ENCODE measurements at places on chromosomes 16 and 17. TPM values are rescaled to one million over a fixed set of nuclear protein-coding genes. Genes with fewer than 3 reads are reported as not detected.

GRCh38 chr16:31213877-31214707, at the start of gene TRIM72:
Gene TRIM72 (plus strand): TSS chr16:31214119. CDS start chr16:31214739, 620 bp downstream.
- DNase-seq, result no peak

DNA sequence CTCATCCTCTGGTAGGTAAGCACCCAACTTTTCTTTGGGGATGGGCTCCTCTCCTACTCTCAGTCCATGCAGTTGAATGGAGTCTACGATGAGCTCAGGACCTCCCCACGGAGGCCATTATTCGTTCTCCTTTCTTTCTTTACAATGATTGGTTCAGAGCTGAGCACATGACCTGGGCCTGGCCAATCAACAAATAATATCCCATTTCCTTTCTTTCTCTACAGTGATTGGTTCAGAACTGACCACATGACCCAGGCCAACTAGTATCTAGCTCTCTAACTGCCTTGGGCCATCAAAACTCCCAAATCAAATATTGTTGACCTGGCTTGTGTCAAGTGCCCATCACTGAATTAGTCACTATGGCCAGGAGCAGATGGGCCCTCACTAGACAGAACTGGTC, 129.2 kb downstream of the USP31 start:
- DNase-seq, result no peak

DNA sequence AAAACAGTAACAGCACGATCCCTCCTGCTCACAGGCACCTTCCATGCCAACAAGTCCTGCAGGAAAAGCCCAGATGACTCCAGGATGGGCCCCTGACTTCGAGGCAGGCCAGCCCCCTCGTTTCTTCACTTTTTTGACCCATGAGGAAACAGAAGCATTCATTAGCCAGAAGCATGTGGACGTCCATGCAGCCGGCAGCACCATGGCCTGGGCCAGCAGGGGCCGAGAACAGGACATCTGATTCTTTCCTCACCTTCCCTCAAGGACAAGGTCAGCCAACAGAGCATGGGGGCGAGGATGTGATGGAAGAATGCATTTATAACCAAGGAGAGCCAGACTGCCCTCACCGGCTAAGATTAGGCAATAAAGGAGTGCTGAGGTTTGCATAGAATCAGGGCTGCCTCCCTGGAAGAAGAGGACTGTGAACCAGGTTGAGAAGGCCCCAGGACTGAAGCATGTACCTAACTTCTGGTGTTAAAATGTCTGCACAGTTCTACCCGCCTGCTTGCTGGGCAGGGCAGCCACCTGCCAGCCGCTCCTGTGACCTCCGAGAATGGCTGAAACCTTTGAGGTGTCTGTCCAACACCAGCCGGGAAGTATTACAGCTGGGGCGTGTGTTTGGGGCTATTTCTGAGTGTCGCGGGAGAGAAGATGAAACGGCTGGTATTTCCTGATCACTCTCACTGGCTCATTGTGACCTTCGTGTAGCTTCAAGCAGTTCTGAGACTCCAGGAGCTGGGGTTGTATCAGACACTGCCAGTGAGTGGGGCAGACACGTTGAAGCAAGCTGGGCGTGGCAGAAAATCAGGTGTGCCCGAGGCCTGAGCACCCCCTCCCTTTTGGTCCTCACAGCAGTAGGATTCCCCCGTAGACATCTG, 94.0 kb upstream of the TNRC6C start:
- DNase-seq, result no peak

DNA sequence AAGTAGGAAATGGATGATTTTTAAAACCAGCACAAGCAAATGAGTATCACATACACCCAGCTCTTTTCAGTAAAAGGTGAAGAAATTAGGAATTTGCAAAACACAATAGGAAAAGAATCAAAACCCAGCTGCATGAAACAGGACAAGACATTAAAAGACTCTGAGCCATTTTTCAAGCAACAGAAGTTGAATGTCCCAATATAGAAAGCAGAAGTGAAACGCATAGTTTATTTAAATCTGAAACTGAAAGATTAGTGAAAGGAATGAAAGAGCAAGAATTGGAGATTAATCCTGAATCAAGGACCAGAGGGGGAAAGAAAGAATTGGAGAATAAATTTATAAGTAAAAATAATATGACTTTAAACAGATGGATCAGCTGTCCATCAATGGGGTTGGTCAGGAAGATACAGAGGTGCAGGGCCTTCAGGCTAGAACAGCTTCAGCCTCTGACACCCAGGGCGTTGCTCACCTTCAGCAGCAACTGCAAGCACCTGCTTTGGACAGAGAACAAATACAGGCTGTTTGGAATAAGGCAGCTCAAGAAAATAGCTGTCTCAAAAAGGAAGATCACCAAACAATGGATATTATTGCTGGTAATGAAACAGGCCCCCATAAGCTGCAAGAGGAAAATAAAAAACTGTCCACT, 3.9 kb upstream of the ARHGAP17 start:
- no peak for DNase-seq

DNA sequence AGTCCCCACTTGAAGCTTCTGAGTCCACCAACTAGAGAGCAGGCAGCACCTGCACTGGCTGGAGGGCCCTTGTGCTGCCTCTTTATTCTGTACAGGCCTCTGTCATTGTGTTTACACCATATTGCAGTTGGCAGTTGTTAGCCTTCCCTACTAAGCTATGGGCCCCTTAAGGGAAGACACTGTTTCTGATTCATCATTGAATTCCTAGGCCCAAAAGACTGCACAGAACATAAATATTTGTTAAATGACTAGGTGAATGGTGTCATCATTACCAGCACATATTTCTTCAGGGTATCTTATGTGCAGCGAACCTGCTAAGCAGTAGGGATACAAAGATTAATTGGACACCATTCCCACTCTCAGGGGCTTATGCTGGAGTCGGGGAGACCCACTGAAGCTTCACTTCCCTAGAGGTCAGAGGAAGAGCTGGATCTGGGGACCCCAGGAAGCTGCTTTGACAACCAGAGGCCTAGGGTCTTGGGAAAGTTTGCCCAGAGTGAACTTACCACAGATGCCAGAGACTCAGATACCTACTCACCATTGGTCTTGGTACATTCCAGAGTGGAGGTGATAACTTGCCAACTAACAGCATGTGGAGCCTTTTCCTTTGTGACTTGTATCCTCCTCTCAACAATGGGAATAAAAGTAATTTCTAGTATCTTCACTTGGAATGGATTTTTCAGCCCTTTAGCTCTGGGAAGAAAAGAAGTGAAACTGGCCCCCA, 28.7 kb upstream of the DDX52 start:
- no peak for DNase-seq

DNA sequence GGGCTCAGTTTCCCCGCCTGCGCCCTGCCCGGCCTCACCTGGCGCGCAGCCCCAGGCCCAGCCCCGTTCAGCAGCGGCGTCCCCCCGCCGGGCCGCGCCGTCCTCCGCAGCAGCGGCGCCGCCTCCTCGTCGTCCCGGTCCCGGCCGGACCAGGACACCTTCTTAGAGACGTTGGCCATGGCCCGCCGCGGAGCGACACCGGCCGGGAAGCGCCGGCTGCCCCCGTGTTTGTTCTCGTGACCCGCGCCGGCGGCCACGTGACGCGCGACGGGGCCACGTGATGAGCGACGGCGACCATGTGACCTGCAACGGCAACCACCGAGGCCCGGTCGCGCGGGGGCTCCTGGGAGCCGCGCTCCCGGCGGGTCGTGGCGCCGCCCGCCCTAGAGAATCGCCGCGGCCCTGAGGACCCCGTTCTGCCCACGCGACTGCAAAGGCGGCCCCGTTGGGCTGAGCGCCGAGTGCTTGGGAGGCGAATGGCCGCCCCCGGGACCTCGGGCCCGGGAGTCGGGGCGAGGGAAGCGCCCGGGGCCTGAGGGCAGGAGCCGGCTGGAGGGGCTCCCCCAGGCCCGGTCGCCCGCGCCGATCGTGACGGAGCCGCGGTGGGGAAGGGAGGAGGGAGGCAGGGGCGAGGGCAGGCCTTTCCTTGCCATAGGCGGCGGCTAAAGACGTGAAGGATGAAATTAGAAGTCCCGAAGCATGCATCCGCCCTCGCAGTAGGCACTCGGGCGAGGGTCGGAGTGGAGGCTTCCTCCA, at the start of gene CLCN7:
Gene CLCN7, minus strand, starts transcription at position 233 of the 756 bp plus-strand sequence. Its CDS starts 54 bp downstream, at position 179.
- peak; percentile 76 for DNase-seq

GRCh38 chr17:51261024-51261963, 948 bp downstream of the UTP18 start:
- peak; percentile 6 for DNase-seq

- DNase-seq, result no peak
These were observed 5.8 kb downstream of the SRR start for GRCh38 chr17:2309338-2310154.

GRCh38 chr17:49904893-49905292, 57.0 kb upstream of the TAC4 start:
- DNase-seq, result no peak

- no peak for DNase-seq
These were observed 9.9 kb downstream of the RABEP2 start for GRCh38 chr16:28915181-28915580.

DNA sequence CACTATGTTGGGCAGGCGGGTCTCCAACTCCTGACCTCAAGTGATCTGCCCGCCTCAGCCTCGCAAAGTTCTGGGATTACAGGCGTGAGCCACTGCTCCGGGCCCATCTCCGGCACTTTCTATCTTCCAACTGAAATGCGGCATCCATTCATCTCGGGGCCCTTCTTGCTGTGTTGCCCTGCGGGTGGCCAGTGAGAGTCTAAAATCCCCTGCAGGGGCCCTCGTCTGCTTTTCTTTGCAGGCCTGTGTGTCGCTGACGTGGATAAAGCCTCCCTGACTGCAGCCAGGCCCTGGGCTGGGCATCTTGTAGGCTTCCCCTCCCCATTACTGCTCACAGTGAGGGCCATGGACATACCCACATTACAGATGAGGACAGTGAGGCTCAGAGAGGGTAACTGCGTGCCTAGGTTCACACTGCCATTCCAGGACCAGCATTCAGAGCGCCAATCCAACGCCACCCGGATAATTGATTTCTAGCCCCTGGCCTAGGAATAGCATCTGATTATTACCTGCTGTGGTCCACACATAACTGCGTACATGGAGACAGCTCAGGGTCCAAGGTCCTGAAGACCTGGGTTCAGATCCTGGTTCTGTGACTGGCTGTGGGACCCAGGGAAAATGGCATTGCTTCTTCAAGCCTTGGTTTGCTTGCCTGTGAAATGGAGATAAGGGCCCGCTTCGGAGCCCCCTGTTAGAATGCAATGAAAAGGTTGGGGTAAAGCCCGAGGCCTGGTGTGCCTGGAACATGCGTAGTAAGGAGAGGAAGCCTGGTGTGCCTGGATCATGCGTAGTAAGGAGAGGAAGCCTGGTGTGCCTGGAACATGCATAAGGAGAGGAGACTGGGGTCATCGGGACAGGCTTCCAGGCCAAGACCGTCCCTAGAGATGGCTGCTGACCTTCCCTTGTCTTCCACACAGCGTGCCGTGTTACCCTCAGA, 25.0 kb downstream of the CRISPLD2 start:
- no peak for DNase-seq

GRCh38 chr16:9061358-9061813, 30.1 kb upstream of the HAPSTR1 start:
- no peak for DNase-seq

DNA sequence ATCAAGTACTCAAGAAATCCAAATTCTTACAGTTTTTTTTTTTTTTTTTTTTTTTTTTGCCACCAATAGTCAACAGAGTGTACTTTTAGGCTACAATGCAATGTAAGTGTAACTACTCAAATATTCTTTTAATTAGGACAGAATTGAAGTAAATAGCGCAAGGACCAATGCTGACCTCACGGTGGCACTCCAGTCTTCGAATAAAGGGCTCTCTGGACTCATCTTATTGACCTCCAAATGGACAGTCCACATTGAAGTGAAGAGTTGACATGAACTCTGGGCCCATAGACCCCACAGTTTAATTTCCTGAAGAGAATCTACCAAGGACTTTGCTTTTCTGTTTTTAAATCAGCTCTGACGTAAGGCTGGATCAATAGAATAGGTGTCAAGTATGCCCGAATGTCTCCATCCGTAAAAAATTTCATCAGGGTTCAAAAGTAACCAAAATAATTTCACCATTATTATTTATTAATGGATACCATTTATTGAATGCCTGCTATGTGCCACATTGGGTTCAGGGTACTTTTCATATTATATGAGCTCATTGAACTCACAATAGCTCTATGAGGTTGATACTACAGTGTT, 7.3 kb upstream of the DDX52 start:
- DNase-seq, result peak; percentile 84

DNA sequence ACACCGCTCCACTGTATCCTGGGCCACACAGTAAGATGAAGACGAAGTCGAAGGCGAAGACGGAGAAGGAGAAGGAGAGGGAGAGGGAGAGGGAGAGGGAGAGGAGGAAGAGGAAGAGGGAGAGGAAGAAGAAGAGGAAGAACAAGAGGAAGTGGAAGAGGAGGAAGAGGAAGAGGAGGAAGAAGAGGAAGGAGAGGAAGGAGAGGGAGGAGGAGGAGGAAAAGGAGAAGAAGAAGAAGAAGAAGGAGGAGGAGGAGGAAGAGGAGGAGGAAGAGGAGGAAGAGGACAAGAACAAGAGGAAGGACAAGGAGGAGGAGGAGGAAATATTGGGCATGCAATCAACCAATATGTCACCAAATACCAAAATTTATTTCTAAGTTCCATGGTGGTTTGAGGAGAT, 149.5 kb upstream of the ERCC4 start:
- no peak for DNase-seq

- no peak for DNase-seq
These were observed 279.0 kb upstream of the IRX5 start for GRCh38 chr16:54651440-54652195.

- DNase-seq, result no peak
These were observed 7.7 kb upstream of the GINS3 start for GRCh38 chr16:58384437-58385055.

DNA sequence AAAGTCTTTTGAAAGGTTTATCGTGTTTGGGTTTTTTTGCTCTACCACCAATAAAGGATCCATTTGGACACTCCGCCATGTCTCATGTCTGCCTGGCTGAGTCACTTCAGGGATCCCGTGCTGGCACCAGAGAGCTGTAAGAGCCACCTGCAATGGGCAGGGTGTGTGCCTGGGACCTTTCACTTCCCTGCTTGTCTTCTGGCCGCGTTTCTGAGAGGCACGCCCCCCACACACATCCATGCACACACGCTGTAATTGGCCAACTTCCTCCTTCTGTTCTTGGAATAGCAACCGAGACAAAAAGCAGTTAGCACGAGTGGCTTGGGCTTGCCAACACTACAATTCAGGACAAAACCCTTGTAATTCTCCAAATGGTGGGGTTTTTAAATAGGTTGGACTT, 9.8 kb upstream of the SOST start:
- DNase-seq, result no peak

- no peak for DNase-seq
These were observed 19.6 kb downstream of the DNAH17 start for GRCh38 chr17:78557598-78558039.

GRCh38 chr17:28957277-28957991, 6.1 kb upstream of the PHF12 start:
- DNase-seq, result no peak

GRCh38 chr16:54097774-54098173, 188.8 kb downstream of the IRX3 start:
- DNase-seq, result no peak

NOXO1 gene
- 141 TPM for total RNA-seq

KRTAP9-8 gene
- total RNA-seq, result not detected

MFAP4 gene
- total RNA-seq, result not detected

ZNF597 gene
- total RNA-seq, result 0.76 TPM

OR1A1 gene
- not detected for total RNA-seq

PSMC3IP gene
- 16.0 TPM for total RNA-seq

PDIA2 gene
- 3.0 TPM for total RNA-seq

DHRS7C gene
- total RNA-seq, result not detected

HCRT gene
- not detected for total RNA-seq

RUNDC3A gene
- 0.36 TPM for total RNA-seq

All from HT-29 (cell line).